Sciatic nerve (tissue), 2 donors: ENCODE measurements at places on chromosomes 2 and 18. TPM values are rescaled to one million over a fixed set of nuclear protein-coding genes. Genes with fewer than 3 reads are reported as not detected.

The LYPD1 gene
- total RNA-seq: 1.2 TPM

The TDRD15 gene
- total RNA-seq: 0.13 TPM

The C1QL2 gene
- not detected for total RNA-seq

The CNTNAP5 gene
- total RNA-seq: not detected

The KCNS3 gene
- 16.9 TPM for total RNA-seq

The GBX2 gene
- total RNA-seq: not detected

DNA sequence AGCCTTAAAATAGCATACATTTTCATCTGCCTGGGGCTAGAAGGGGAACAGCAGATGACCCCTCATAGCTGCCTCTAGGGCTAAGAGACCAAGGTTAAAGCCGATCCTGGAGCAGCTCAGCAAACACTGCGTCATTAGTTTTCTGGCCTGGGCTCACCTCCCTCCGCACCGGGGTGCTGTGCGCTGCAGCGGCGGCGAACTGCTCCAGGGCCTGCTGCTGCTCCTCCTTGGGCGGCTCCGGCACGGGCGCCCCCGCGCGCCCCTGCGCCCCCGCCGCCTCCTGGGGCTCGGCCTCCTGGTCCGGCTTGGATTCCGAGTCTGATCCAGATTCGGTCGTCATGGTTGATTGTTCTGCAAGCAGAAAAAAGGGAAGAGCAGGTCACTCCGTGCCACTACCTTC is 55.0 kb downstream of the EPB41L3 start:
- DNase-seq: no peak

DNA sequence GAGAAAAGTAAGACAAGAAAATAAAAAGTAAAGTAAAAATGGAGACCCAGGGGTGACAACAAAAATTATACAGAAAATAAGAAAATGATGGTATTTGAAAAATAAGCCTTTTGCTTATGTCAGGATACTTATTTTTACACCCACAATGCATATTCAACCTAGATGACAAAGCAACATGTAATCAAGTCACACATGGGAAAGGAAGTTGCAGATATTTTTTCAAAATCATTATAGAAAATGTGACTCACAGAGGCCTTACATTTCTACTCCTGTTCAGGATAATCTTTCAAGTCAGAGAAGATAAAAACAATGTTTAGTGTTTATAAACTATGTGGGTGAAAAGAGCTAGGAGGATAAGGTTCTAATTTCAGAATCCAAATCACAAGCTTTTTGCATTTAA is 275.3 kb upstream of the UBE2E3 start:
- DNase-seq: no peak

DNA sequence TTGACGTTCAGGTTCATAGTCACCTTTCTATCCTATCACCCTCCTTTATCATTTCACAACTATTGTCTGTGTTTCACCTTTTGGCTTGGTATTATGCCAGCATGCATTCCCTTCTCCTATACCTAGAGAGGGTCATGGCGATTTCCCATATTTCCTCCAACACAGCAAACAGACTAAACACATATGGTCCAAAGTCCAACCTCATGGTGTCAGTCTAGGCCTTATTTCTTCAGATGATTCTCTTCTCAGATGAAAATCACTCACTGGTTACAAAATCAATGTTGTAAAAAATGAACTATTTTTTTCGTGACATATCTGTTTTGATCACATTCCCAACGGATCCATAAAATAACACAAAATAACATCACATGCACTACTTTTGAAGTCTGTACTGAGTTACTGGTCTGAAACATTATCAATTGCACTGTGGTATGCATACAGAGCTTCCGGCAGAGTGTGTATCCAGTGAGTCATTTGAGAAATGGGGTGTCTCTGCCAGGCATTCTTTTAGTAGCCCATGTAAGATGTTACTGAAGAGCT is 204.8 kb upstream of the GALNT5 start:
- DNase-seq: no peak

DNA sequence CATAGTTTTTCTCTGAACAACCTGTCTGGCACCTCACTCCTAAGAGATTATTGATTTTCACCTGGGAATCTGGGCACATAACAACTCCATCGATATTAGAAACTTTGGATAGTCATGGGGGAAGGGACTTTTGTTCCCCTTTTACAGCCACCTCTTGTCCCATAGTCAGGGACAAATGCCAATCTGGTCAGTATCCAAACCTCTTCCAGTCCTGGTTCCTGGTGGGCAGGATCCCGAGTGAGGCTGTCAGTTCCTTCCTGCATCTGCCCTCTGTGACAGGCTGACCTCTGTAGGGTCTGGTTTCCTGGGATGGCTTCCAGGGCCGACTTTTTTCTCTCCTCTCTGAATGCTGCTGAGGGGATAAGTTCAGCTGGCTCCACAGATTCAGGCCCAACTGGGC is 11.0 kb downstream of the KIF5C start:
- DNase-seq: no peak

GRCh38 chr2:9738535-9739496 is 104.5 kb upstream of the TAF1B start:
- DNase-seq: no peak

DNA sequence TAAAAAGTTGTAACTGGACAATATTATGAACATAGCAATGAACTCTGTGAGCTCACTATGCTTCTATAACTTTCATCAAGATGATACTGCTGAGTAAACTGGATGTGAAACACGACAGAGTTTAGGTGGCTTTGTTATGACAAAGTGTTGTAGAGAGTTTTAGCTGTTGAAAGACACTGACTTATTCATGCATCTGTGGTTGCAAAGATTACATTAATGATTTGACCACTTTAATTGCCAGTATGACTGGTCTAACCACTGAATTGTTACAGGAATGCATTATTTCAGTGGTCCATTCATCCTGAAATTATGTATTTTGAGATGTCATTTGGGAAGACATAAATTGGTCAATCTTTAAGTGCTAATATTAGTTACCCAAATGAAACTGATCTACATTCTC is 117.9 kb downstream of the SPHKAP start:
- DNase-seq: no peak

GRCh38 chr2:178827739-178828485 is 20.7 kb upstream of the TTN start:
- DNase-seq: no peak

- no peak for DNase-seq
These were observed 43.4 kb downstream of the RNF144A start for GRCh38 chr2:6960659-6961058.

GRCh38 chr2:16405551-16405950 is 260.1 kb downstream of the CYRIA start:
- no peak for DNase-seq

GRCh38 chr2:239965318-239965717 is 59.8 kb downstream of the NDUFA10 start:
- peak; percentile 53 for DNase-seq

DNA sequence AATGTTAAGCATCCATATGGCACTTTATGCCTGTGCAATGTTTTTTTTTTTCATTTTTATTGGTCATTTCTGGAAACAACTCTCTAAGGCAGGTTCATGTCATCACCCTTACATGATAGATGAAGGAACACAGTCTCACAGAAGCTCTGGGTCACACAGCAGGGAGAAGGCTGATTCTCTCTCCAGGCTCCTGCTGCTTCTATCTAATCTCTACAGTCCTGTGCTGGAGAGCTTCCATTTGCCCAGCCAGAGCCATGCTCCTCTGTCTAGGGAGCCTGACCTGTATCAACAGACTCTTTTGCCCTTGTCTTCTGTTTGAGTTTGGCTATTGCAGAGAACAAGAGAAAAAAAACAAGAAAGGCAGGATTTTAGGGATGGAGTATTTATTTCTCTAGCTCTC is 584.8 kb downstream of the MBD2 start:
- no peak for DNase-seq

DNA sequence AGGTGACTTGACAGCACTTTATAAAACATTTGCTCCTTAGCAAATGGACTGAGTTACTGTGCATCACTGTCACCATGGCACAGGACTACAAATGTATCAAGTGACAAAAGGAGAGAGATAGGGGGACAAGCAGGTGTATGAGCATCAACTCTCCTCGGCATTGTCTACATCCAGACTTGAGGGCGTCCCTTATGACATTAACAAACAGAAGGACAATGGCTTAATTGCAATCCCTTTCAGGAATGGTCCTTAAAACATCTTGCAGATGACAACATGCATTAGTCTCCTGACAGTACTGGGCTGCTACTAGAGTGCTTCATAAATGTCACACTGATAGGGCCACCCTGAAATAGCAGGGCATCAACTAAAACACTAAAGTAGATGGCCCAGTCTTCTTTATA is 198.8 kb downstream of the PDE1A start:
- no peak for DNase-seq

DNA sequence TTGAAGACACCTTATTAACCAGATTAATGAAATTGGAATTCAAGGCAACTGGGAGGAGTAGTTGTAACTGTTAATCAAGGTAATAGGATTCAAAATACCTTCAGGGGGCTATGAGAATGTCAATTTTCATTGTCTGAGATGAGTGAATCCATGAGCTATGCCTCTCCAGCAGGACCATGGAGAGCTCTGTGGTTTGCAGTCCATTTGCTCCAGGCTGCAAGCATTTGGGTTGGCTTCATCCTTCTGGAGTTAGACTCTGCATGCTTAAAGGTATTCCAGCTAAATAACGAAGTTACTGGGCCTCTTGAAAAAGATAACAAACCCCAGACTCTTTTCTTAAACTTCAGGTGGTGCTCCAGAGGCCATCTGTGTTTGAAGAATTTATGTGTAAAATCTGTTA is 207.1 kb upstream of the SLC8A1 start:
- DNase-seq: no peak

DNA sequence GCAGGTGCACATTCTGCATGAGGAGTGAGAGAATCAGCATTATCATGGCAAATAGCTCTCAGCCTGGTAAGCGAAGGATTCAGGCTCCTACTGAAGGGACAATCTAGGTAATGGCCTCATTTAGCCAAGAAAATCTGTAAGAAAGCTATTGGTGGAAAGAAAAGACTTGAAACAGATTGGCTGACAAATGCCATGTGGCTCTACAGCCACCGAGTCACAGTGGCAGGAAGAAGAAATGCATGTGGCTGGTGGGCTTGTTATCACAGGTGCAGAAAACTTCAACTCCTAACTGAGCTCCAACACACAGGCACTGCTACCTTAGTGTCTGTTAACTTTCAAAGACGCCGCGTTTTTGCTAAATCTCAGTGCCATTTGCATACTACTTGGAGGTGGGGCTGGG is 60.6 kb upstream of the REV1 start:
- DNase-seq: no peak

DNA sequence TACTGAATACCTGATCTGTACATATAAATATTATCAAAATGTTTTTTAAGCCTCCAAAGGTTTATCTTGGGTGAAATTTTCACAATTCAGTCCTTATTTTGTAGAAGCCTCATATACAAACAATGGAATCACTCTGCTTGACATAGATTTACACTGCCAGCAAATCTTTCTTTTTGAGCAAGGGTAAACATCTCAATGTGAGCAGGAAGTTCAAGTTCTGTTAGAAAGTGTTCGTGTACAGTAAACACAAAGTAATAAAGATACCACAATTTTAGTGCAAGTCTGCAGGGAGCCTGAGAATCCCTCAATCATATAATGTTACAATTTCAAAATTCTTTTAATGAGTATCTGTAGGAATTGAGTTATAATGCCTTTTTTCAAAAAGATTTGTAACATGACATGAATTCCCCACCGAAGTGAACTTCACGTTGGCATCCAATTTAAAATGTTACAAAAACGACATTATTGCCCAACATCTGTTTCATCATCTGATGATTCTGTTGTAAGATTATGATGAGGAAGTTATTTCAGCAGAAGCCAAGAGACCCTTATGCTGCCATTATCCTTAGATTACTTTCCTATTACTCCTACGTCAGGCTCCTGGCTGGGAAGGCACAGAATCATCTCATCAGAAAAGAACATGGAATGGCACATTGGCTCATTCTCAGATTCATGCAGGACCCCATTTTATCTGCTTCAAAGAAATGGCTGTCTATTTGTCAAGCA is 283.9 kb upstream of the ACVR2A start:
- DNase-seq: no peak

DNA sequence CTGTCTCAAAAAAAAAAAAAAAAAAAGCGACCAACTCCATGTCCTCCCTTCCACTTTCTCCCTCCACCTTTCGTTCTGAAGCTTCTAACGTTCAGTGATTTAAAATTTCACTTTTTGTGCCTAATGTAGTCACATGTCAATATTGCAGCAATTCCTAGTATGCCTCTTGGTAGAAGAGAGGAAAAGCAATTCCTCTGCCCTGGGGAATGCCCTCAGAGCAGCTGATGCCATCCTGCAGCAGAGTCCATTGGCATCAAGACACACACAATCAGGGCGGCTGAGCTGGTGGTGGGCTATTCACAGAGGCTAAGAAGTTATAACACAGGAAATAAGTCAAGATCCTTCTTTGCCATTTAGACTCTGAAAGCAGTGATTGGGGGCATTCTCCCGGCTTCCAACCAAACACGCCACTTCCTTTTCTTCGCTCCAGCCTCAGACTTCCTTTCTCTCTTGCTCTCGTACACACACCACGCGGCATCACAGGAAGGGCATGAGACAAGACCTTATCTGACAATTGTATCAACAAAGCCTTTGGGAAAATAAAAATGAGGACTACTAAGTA is 71.9 kb downstream of the MOGAT1 start:
- no peak for DNase-seq

DNA sequence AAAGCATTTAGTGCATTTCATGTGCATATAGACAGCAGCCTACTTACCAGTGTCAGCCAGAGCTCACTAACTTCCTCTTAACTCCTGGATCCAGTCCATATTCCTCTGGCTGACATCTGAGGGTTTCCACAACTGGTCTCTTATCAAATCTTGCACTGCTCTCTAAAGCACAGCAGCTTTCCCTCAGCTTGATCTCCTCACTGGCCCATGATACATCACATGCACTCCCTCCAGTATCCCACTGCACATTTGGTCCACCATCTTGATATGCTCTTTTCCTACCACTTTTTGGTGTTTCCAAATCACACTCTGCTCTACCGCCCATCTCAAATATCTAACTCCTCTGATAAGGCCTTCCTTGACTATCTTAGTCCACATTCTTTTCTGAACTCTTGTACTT is 105.0 kb upstream of the ZFP36L2 start:
- no peak for DNase-seq

DNA sequence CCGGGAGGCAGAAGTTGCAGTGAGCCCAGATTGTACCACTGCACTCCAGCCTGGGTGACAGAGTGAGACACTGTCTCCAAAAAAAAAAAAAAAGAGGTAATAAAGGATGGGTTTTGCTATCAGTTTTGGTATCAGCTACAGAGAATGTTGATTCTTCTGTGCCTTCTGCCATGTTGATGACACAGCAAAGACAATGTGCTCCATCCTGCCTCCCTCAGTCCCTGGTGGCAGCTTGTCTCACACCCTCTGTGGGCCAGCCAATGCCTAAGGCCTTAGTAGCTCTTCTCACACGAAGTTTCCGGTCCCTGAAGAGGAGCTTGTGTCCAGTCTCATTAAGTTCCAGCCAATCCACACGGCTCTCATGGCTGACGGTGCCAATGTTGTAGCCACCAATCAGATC is 17.6 kb downstream of the IFT172 start:
- DNase-seq: no peak

- DNase-seq: no peak
These were observed 46.1 kb upstream of the FRZB start for GRCh38 chr2:182912518-182912915.
